Left renal pelvis (tissue), 4 donors: ENCODE measurements at places on chromosomes 5 and 9. TPM values are rescaled to one million over a fixed set of nuclear protein-coding genes. Genes with fewer than 3 reads are reported as not detected.

- DNase-seq: no peak
These were observed 45.4 kb upstream of the STARD4 start for GRCh38 chr5:111557686-111558085.

DNA sequence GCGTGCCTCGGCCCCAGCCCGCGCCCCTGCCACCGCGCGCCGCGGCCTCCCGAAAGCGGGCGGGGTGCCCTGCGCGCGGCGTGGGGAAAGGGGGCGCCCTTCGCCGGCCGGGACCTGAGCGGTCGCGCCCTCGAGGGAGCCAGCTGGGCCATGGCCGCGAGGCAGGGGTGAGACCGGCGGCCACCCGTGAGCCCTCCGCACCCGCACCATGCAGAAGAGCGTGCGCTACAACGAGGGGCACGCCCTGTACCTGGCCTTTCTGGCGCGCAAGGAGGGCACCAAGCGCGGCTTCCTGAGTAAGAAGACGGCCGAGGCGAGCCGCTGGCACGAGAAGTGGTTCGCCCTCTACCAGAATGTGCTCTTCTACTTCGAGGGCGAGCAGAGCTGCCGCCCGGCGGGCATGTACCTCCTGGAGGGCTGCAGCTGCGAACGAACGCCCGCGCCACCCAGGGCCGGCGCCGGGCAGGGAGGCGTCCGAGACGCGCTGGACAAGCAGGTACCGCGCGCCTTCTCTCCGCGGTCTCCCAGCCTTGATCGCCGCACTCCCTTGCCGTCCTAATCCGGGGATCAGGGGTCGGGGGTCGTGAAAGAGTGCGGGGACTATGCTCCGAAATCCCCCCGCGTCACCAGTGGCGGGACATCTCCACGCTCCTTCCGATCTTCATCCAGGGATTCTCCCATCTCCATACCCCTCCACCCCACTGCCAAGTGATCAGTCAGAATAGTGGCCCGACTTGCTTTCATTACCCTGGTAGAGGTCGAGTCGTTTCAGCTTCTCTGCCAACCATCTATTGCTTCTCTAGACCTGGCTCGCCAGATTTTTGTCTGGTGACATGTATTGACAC lies 590 bp downstream of the RASGRF2 start:
- DNase-seq: no peak

GRCh38 chr9:32456564-32456963 lies 69.4 kb downstream of the RIGI start:
- DNase-seq: no peak

- DNase-seq: no peak
These were observed 211.8 kb upstream of the C9orf72 start for GRCh38 chr9:27784847-27785713.

DNA sequence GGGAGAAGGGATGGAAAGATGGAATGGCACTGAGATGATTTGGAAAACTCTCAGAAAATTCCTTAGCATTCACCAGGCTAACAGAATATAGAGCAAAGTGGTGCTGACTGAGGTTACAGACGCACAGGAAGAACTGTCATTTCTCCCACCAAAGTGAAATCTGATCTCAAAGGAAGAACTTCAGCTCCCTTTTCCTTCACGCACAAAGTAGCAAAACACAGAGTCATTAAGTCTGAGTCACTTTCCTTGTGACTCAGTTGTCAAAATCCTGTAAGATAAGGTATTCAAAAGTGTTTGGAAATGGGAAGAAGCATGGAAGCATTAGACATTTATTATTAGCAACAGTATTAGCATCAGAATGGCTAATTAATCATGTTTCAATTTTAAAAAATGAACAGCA lies 11.7 kb downstream of the MPDZ start:
- DNase-seq: no peak

- no peak for DNase-seq
These were observed 91.4 kb downstream of the LMX1B start for GRCh38 chr9:126704892-126705766.

DNA sequence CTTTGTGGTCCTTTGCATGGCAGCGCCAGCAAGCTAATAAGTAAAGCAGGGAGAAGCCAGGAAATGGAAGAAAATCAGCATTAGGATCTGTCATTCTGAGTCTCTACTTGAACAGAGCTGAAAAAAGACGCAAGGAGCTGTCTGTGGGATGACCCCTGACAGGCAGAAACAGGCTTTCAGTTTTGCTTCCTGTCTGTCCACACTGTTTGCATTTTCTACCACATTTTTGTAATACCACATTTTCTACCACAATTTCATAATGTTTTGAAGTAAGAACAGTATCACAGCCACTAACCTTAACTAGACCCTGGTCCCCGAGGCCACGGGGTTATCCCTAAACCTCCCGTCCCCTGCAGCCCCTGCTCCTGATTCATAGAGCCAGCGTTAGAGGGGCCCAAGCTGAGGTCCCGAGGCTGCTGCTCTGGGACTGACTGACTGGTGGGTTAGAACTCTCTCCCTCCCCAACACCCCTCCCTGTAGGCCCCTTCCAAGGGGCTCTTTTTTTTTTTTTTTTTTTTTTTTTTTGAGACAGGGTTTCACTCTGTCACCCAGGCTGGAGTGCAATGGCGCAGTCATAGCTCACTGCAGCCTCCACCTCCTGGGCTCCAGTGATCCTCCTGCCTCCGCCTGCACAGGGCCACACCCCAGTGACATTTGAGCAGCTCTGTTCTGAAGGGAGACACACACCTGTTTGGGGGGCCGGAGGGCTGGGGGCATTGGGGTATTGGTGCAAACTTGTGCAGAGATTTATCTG lies 4.0 kb upstream of the CLIC3 start:
- no peak for DNase-seq

DNA sequence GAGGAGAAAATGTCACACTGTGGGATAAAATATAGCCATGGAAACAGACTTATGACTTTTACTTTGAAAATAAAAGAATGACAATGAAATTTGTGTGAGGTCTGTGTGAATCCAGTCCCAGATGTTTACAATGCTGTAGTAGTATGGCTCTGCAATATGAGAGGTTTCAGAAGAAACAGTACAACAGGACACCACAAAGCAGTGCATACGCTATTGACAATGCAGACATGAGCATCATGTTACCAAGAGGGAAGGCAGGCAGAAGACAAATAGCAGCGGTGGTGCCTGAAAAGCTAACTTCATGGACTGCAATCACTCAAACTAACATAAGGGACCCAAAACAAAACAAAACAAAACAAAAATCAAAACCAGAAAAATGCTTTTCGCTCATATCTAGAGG lies 1.8 kb downstream of the FGF10 start:
- no peak for DNase-seq

- no peak for DNase-seq
These were observed 788 bp downstream of the ZNF346 start for GRCh38 chr5:177023303-177023664.

DNA sequence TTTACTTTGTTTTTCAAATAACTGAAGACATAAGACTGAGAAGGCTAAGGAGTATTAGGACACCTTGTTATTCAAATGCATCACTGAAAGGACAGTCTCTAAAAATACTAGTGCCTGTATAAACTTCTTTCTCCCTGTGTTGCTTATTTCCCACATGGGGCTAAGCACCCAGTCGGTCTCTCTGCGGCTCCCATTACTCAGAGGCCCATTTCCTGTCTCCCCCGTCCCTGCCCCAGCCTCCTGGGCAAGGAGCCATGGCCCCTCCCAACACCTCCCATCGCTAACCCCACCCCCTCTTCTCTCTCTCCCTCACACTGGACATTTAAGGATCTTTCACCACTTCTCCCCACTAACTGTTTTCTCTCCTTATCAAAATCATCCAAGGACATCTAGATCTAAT lies 81.9 kb downstream of the EBF1 start:
- DNase-seq: no peak

GRCh38 chr5:4802044-4802443 lies 338.1 kb upstream of the ADAMTS16 start:
- DNase-seq: no peak

- DNase-seq: no peak
These were observed 402.0 kb downstream of the MLLT3 start for GRCh38 chr9:20220286-20220685.

DNA sequence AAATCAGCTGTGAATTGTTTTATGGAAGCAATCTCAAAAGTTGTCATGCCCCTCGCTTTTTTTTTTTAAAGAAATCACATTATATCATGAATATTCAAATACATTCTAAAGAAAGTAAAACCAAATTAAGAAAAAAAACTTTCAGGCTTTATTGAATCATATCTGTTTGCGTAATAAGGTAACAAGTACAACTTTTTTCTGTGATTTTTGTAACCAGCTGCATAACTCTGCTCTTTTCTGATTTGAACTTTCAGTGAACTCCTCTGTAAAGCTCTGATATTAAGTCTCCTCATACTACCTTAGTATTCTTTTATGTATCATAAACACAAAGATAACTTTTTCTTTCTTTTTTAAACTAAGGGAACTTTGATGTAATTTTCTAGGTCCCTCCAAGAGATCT lies 65.3 kb downstream of the CWC27 start:
- no peak for DNase-seq

DNA sequence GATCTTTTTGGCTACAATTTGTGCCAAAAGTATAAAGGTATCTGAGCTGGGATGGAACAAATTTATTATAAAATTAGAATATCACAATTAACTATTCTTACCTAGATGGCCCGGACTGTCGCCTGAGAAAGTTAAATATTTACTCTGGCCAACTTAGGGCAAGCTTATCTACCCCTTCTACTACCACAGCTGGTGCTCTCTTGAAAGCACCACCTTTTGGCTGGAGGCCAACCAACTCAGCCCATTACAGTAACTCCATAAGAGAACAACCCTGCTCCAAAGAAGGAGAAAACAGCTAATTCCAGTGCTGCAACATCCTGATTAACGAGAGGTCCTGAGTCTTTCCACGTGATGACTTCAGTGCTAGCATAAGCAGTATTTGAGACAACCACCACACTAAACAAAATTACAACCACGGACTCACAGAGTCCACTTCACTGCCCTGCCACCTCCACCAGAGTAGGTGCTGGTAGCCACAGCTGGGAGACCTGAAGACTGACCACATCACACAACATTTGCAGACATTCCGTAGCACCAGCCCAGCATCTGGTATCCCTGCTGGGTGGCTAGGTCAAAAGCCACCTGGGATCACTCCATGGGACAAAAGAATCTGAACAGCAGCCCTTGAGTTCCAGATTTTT lies 43.2 kb downstream of the RGMB start:
- no peak for DNase-seq

DNA sequence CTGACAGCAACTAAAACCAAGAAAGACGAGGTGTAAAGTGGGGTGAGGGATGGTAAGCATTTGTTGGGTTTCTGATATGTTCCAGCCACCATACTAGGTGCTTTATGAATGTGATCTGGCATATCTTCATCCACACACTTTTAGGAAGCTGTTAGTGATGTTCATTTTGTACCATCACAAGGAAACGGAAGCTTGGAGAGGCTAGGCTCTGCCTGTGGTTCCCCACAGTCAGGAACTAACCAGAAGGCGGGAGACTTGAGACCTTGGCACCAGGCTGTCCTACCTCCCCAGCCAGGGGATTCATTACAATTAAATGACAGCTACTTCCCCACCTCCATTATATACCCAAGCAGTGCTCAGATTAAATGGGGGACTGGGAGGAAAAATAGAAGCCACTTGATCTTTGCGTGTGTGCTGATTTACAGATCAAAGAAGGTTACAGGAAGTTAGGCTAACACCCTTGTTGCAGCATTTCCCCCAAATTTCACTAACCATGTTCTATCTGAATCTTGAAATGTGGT lies 43.0 kb downstream of the SFXN1 start:
- DNase-seq: no peak

GRCh38 chr5:115751176-115751575 lies 65.3 kb downstream of the CDO1 start:
- DNase-seq: no peak

- no peak for DNase-seq
These were observed 222.0 kb downstream of the COMMD10 start for GRCh38 chr5:116306846-116307245.

DNA sequence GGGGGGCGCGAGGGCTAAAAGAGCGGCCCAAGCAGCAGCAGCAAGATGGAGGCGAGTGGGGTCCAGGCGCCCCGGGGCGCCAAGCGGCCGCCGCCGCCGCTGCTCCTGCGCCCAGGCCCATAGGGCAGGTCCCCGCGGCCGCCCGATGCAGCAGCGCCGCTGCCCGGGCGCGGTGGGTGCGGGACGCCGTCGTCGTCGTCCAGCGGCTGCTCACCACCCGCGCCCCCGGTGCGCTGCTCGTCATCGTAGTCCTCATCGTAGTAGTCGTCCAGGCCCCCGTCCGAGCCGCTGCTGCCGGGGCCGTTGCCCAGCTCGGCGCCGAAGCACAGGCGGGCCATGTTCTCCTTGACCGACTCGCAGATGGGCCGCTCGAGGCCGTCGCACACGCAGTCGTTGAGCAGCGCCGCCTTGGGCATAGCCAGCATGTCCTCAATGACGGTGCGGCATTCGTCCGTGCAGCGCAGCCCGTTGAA lies 1.5 kb downstream of the GAS1 start:
- no peak for DNase-seq

DNA sequence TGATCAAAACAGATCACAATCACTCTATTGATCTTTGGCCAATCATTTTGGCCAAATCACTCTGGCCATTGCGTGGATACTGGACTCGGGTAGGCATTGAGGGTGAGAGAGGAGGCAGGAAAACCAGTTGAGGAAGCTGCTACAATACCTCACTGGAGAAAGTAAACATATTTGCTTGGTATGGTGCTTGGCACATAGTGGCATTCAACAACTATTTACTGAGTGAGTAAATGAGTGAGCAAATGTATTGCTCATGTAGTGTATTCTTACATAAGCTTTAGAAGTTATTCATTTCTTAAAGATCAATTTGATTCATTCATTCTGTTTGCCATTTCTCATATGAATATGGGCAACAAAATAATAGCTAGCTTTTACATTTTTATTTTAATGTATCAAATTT lies 4.0 kb upstream of the DEPDC1B start:
- DNase-seq: no peak

DNA sequence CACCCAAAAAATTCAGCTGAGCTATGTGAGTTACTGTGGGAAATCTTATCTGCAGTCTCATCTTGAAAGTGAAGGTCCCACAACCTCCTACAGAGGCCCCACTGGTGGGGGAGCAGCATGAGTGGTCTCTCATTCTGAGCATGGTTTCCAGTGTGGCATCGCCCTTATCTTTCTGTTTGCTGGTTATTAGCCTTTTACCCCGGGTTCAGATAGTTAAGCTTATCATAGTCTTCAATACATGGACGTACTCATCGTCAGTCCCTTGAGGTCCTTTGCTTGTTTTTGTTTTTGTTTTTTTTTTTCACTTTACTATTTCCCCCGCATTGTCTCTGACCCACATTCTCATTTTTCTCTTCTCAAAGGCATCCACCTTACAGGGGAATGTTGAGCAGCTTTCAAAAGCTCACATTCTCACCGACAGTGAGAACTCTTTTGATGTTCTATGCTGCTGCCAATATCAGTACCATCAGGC lies 7.7 kb upstream of the HAVCR2 start:
- no peak for DNase-seq

PLPP7 gene
- 3.4 TPM for polyA plus RNA-seq

ZNF366 gene
- polyA plus RNA-seq: 1.8 TPM

WHRN gene
- 7.8 TPM for polyA plus RNA-seq

AQP3 gene
- 111 TPM for polyA plus RNA-seq

ANXA2R gene
- 1.4 TPM for polyA plus RNA-seq

TNFSF15 gene
- polyA plus RNA-seq: 2.0 TPM

PCDHB6 gene
- 4.5 TPM for polyA plus RNA-seq

GALNT12 gene
- 11.4 TPM for polyA plus RNA-seq

IL7R gene
- 1.0 TPM for polyA plus RNA-seq

FIBCD1 gene
- 0.19 TPM for polyA plus RNA-seq

BOD1 gene
- 121 TPM for polyA plus RNA-seq
